ENCODE measurements at places on chromosomes 5 and 9.

GRCh38 chr5:61344187-61344944 lies 12.3 kb downstream of the ZSWIM6 start:
- DNase-seq: no peak

- DNase-seq: peak; percentile 36
These were observed 102.8 kb upstream of the DAP start for GRCh38 chr5:10863763-10864383.

DNA sequence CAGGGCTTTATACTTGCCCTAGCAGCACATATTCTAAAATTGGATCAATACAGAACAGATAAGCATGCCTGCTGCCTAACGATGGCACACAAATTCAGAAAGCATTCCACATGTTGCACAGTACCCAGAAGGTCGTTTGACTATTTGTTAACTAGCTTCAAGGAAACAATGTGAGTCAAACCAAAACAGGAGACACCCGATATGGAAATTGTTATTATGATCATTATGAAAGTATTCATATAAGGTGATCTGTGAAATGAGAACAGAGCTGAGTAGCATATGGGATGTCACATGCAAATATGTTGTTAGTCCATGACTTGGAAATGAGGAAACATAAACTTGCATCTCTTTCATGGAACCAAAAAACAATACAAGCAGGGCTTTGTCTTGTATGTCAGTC lies 56.3 kb upstream of the BICD2 start:
- no peak for DNase-seq

DNA sequence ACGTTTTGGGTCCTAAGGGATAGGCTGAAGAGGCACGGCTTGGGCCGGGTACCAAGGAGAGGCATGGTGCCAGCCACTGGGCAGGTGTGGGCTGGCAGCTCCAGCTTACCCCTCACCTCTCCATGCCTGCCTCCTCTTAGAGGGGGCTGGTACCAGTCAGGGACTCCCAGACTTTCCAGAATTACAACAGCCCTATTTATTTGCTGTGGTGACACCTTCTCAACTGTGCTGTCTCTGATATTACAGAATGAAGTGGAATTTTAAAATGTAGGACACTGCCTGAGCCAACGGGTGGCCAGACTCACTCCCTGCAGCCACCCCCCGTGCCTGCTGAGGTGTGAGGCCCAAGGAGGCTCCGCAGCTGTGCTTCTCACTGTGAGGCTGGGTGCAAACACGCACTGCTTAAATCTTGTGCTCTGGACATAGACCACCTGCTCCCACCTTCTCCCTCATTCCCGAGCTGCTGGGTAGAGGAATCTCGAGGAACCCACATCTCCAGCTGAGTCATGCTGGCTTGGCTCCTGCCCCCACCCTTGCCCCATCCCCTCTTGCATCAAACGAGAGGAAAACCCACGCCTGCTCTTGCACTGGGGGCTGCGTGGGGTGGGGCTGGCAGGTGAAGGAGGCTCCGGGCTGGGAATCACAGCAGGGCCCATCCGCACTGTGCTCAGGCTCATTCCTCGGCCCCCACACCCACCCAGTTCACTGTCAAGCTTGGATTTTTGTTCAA lies 47.9 kb downstream of the PRRT1B start:
- no peak for DNase-seq

GRCh38 chr9:118088090-118088489 lies 383.9 kb downstream of the TLR4 start:
- DNase-seq: no peak

DNA sequence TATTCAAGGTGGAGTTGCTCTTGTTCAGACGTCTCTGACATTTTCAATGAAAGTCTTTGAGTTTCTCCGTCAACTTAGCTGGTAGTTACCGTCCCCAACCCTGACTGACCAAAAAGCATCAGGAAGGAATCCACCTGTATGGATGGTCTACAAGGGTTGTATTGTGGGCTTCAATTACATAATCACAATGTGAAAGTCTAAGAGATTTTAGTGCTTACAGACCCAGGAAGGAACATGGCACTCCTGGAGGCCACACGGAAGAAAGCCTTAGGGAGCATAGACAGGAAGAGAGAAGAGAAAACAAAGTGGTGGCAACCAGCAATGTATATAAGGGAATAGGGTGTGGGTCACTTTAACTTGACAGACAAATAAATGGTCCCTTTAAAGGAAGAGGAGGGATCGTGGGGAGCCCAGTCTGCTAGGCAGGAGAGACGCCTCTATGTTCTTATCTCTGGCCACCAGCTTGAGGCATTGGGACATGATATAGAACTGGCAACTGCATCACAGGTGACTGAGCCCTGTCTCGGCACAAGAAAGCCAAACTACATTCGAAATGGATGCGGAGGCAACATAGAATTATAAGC lies 80.4 kb downstream of the ALDH7A1 start:
- no peak for DNase-seq

DNA sequence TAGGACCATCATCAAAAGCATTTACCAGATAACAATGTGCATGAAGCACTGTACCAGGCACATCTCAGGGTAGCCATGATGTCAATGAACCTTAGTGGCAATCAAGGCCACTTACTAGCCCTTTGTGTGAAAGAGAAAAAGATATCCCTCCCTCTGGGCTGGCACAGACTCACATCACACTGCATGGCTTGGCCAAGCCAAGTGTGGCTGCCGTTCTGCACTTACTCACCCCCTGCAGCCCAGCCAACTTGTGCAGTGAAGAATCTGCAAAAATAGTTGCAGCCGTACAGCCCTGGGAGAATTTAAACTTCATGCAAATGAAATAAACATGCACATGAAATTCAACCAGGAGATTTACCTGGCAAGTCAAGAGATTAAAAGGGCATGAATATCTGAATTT lies 333.5 kb downstream of the DEPDC1B start:
- peak; percentile 46 for DNase-seq

GRCh38 chr9:89428901-89429890 lies 68.7 kb downstream of the SEMA4D start:
- DNase-seq: no peak

DNA sequence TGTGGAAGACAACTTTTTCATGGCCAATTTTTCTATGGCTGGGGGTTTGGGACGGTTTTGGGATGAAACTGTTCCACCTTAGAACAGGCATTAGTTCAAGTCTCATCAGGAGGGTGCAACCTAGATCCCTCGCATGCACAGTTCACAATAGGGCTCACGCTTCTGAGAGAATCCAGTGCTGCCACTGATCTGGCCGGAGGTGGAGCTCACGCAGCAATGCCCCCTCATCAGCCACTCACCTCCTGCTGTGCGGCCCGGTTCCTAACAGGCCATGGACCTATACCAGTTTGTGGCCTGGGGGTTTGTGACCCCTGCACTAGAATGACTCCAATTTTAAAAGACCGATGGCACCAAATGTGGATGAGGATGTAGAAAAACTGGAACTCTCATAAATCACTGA lies 127.2 kb upstream of the IER5L start:
- no peak for DNase-seq

GRCh38 chr5:151740958-151741373 lies 17.5 kb downstream of the ATOX1 start:
- DNase-seq: peak; percentile 85

DNA sequence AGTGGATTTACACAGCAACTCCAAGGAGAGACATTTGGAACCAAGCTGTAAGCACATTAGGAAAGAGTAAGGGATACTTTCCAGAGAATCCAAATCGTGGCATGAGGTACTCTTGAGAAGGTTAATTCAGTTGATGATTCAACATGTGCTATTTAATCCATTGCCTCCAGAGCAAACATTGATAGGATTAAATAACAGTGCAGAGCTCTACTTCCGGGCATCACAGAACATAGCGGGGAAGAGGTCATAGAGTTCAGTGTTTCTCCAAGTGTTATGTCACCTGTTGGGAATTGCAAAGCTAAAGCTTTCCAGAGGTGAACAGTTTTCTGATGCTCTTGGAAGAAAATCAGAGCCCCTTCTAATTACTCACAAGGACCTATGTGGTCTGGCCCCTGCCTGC lies 127.5 kb downstream of the PPP2R2B start:
- no peak for DNase-seq

GRCh38 chr5:15957124-15957523 lies 222.5 kb downstream of the MARCHF11 start:
- DNase-seq: no peak

GRCh38 chr5:54705994-54706653 lies 188.6 kb downstream of the SNX18 start:
- no peak for DNase-seq

DNA sequence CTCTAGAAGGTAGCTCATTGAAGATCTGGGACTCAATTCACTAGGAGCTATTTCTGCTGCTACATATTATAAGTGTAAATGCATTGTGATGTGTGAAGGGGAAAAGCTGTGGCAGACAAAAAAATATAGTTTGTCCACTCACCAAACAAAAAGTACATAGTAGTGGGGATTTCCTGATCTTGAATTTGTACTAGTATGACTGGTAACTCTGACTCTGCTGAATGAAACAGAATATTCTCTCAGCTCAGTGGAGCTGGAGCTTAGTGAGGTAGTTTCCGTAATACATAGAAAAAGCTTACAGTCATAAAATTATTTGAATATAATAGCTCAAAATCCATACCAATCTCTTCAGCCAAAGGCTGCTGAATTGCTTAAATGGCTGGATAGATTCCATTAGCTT lies 455.6 kb upstream of the CD180 start:
- DNase-seq: no peak

GRCh38 chr5:180598316-180598701 lies 7.0 kb upstream of the SCGB3A1 start:
- DNase-seq: no peak

DNA sequence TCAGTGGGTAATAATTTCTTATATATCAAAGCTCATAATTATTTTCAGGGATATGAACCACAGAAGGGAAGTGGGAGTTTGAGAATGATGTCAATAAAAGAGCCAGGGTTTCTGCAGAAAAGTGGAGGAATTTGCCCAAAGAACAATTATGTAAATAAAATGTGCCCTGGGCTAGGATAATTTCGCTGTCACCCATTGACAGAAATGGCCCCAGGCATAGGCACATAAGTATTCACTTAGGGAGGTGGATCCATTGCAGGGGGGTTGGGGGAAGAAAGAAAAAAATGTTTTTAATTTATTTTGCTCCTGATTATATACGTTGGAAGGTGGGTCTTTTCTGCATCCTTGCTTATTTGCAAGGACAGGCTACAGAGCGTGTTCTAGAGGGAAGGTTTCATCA lies 135.1 kb upstream of the IRX2 start:
- no peak for DNase-seq

- no peak for DNase-seq
These were observed 217.7 kb downstream of the C9orf50 start for GRCh38 chr9:129402931-129403778.

GRCh38 chr9:68595868-68596267 lies 55.2 kb upstream of the TMEM252 start:
- no peak for DNase-seq

GRCh38 chr5:135890867-135891266 lies 4.8 kb downstream of the IL9 start:
- DNase-seq: no peak

DNA sequence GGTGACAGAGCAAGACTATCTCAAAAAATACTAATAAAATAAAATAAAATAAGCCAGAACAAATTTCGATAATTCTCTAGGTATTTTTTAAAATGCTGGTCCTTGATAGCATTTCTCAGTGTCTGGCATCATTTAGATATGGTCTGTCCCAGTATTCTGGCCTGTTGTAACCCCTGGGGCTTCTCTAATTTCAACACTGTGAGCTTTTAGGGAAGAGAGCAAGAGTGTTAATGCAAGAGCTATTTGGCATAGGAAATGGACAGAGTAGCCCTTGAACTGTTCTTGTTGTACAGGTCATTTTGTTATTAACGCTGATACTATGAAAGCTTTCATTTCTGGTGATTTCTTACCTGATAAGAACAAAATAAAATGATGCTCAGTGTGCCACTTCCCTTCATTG lies 112.2 kb upstream of the ZNF608 start:
- no peak for DNase-seq

DNA sequence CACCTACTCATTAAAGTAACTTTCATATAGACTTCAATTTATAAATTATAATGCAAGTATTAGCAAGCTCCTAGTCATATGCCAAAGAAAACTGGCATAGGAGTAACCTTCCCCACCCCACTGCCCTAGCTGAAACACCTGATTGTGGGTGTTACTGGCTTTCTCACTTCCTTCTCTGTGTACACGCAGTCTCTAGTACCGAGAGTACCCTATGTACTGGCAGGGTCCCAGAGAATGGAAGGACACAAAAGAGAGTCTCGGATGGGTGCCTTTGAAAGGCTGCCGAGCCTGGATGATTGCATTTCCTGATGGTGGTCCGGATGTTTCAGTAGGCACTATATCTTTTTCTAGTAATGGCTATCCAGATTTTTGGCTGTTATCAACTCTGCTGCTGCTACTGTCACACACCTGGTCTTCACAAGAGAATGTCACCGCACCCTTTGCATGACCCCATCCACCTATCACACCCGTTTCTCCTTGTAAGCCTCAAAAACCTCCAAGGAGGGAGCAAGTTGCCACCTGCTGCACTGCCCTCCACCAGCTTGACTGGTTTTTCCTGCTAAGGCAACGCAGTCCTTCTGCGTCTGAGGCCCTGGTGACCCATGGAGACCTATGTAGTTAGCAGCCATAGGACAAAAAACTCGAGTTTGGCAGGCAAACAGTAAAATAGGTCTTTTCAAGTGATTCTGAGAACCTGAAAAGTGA lies 53.8 kb upstream of the CLINT1 start:
- no peak for DNase-seq

DNA sequence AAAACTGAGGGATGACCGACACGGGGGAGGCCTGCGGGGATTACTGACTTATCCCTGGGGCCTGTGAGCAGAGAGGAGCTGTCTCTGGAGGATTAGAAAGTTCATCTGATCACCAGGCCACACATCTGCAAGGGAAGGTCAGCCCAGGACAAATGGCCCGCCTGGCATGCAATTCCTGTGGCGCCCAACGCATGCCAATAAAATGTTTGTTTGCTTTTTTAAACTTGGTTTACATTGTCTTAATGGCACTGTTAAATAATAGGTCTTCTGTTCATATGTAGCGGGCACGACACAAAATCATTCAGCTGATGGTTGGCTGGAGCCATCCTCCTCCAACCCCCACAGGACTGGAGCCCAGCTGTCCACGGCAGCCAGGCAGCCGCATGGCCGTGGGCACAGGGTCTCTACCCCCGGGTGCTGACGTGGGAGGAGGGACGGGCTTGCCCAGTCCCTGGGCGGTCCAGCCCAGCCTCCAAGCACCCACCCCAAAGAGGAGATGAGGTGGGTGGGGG lies 41.0 kb upstream of the SLC12A7 start:
- no peak for DNase-seq

- DNase-seq: no peak
These were observed 298.0 kb upstream of the PTPRD start for GRCh38 chr9:10910779-10911178.

DNA sequence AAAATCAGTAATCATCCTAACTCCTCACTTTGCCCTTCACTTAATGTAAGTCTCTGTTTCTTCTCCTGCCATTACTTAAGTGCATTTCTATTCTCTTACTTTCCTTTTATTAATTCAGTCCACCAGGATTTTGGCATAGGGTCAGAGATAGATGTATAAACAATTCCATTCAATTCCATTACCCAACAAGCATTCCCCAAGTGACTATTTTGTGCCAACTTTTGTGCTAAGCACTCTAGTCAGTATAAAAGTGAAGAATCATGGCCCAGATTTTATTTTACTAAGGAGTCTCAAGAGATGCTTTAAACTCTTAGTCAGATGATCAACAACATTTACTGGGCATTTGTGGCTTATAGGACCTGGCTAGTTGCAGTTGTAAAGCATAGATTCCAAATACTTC lies 159.3 kb downstream of the DMAC1 start:
- peak; percentile 10 for DNase-seq

GRCh38 chr5:87650284-87650683 lies 237.6 kb upstream of the CCNH start:
- DNase-seq: no peak

Measured in fibroblast of the aortic adventitia (primary cell).